ENCODE measurements at places on chromosomes 16 and 17.

GRCh38 chr16:508884-509736, 18.4 kb upstream of the CAPN15 start:
- DNase-seq: no peak

GRCh38 chr16:30837904-30838303, 50.9 kb upstream of the ZNF629 start:
- DNase-seq: no peak

- no peak for DNase-seq
Measured at GRCh38 chr16:27644165-27644564, 94.2 kb downstream of the KATNIP start.

DNA sequence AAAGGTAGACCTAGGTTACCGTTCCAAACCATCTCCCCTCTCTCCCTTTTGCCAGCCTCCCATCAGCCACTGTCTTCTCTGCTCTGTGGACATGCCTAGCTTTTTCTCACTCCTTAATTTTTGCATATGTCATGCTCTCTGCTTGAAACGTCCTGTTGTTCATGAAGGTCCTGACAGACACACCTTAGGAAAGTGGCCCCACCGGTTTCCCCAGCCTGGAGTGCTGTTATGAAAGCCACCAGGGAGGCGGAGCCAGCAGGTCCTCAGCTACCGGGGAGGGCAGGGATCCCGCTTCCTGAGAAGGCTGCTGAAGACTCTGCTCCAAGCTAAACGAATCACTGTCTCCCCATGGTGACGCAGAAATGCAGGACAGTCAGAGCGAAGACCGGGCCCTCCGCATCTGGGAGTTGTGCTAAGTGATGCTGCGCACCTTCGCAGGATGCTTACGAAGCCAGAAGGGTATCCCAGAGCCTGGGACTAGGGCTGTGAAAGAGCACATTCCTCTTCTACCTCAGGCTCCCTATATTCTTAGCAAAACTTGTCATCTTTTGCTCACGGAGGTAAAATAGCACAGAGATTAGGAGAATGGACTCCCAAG, 2.3 kb upstream of the SLC16A11 start:
- DNase-seq: peak; percentile 64

GRCh38 chr16:53680756-53681155, 22.9 kb downstream of the RPGRIP1L start:
- no peak for DNase-seq

DNA sequence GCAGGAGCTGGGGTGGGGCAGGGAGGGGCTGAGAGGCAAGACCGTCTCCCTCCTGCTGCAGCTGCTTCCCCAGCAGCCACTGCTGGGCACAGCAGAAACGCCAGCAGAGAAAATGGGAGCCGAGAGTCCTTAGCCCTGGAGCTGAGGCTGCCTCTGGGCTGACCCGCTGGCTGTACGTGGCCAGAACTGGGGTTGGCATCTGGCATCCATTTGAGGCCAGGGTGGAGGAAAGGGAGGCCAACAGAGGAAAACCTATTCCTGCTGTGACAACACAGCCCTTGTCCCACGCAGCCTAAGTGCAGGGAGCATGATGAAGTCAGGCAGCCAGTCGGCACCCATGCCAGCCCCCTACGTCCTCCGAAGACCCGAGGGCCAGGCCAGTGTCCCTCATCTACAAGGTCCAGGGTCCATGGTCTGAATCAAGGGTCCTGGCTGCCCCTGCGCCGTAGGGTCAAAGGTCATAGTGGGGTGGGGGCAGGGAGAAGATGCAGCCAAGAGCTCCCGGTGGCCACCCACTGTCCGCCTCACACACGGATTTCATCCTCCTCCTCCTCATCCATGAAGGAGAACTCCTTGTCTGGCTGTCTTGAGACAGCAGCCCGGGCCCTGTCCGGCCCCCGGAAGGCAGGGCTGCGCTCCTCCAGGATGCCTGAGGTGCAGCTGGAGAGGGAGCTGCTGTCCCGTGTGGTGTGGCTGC, 23.4 kb upstream of the CPSF4L start:
- no peak for DNase-seq

DNA sequence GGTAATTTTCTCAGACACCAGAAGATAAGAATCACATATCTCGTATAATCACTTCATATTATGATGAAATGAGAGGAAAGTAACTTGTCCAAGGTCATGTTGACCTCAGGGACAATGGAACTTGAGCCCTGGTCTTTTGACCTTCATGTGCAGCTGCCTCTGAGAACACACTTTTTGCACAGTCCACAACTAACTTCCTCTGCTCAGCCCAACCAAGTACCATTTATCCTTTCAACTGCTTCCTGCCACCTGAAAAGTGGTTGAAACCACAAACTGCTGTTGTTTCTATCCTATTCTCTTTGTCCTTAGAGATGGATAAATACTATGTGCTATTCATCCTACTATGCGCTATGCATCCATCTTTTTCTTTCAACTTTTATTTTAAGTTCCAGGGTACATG, 2.3 kb upstream of the CCL1 start:
- DNase-seq: no peak
